Stimulated activated CD4-positive, alpha-beta T cell treated with anti-CD3 and anti-CD28 coated beads, Interleukin-1b, Interleukin-23, amount 100 ng/mL, for 24 hours (primary cell): ENCODE measurements at places on chromosomes 12 and 14.

- no peak for DNase-seq
Measured at GRCh38 chr14:68167383-68168087, 348.0 kb downstream of the RAD51B start.

- no peak for DNase-seq
Measured at GRCh38 chr14:68247274-68247673, 427.7 kb downstream of the RAD51B start.

GRCh38 chr14:65142914-65143625 lies 40.8 kb upstream of the MAX start:
- no peak for DNase-seq

- no peak for DNase-seq
Measured at GRCh38 chr12:88715673-88716072, 135.4 kb upstream of the KITLG start.

DNA sequence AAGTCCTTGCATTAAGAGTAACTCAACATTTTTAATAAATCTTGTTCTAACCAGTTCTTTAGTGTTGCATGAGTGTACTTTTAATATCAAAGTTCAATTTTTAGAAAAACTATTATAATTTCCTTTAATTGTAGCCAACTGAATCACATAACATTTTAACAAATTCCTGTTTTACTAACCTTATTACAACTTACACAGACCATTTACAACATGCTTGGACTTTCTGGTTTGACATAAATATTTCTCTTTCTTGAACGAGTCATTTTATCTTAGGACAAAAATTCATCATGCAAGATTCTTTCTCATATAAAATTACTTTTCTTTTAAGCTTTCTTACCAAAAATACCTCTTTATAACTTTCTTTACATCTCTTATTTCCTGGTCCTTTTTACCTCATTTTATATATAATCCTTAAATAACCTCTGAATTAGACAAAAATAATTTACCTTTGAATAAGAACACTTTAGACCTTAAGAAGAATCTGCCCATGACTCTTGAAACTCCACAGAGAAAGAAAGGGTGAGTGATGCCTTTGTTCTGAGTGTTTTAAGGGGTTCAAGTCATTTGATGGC lies 3.9 kb downstream of the SLCO1A2 start:
- no peak for DNase-seq

DNA sequence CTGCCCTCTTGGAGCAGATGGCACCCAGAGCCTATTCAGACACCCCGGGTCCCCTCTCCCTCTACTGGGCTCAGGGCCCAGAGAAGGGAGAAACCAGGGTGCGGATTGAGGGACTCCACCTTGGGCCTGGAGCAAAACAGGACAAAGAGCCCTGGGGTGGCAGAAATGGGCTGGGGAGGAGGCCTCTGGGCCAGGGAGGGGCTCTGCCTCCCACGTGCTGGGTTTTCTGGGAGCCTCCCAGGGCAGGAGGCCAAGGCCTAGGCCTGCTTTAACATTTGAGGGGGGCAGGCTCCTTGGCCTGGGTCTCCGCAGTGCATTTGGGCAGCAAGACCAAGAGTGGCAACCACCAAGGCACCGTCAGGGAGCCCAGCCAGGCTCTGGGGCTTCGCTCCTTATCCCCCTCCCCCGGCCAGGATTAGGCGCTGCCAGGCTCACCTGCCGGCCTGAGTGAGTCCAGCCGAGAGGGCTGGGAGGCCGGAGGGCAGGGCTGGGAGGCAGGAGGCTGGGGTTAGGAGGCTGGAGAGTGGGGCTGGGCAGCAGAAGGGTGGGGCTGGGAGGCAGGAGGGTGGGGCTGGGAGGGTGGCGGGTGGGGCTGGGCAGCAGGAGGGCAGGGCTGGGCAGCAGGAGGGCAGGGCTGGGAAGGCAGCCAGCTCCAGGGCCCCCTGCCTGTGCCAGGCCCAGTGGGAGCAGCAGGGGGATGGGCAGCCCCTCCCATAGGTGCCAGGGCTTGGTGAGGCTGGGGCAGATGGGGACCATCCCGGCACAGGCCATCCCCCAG lies 101.8 kb upstream of the EIF5 start:
- DNase-seq: no peak

GRCh38 chr12:125794401-125794800 lies 729.2 kb downstream of the AACS start:
- DNase-seq: no peak

- no peak for DNase-seq
Measured at GRCh38 chr14:51041883-51042282, 53.0 kb downstream of the TRIM9 start.

DNA sequence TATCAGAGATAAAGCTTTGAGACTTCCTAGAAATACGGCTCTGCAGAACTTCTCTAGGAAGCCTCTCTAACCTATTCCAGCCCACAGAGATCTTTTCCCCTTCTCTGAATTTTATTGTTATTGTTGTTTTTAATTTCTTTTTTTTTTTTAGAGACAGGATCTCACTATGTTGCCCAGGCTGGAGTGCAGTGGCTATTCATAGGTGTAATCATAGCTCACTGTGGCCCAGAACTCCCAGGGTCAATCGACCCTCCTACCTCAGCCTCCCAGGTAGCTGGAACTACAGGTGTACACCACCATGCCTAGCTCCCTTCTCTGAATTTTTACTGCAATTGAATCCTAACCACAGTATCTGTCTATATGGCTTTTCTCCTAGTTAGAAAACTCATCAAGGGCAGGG lies 19.6 kb downstream of the SLC7A8 start:
- no peak for DNase-seq

DNA sequence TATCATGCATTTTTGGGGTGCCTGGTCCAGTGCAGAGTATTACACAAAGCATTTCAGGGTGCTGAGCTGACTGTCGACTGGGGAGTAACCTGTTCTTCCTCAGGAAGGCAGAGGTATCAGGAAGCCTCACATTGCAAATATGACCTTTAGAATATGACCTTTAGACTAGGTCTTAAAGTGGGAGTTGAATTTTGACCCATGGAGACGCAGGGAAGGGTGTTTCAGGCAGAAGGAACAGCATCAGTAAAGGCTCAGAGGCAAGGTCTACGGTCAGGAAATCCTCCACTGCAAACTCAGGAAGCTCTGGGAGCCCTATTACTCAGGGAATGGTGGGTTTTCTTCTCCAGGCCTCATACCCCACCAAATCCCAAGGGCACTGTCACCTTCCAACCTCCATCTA lies 11.3 kb downstream of the HNF1A start:
- no peak for DNase-seq

DNA sequence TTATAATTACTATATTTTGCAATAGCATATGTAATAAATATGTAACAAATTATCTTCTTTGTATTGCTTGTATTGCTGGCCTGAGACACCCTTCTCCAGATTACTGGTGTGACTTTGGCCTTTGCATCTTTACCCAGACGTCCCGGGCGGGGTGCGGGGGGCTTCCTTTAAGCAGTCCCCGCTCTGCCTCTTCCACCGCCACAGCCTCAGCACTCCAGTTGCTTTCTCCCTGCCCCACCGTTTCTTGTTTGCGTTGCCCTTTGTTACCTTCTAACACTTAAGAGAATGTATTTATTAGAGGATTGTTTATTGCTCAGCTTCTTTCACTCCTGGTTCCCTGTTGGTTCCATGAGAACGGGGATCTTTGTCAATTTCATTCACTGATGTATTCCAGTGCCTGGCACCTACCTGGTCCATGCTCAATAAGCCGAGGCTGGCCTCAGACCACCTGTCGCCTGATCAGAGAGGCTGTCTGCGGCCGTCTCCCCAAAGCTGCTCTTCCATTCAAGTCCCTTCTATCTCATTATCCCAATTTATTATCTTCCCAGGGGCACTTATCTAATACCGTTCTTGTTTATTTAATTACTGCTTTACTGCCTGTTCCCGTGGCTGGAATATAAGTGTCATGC lies 100.5 kb upstream of the RFLNA start:
- DNase-seq: no peak

GRCh38 chr12:32536000-32536345 lies 136.6 kb downstream of the FGD4 start:
- DNase-seq: no peak

GRCh38 chr12:29690728-29691127 lies 93.0 kb downstream of the TMTC1 start:
- DNase-seq: no peak

GRCh38 chr12:52310622-52311284 lies 10.4 kb downstream of the KRT83 start:
- DNase-seq: no peak

DNA sequence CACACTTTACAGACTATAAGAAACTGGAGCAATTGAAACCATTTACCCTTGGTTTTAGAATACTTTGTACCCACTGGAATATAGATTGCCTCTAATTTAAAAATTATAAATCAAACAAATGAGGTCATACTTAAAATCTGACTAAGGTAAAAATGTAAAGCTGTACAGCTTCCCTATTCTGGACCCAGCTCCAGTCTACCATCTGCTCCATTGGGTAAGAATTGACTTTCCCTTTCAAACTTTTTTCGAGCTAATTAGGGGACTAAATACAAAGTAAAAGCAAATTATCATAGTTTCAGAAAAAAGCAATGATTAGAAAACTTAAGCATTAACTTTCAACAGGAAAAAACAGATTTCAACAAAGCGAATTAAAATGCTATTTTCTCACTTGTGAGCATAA lies 4.3 kb downstream of the KRR1 start:
- DNase-seq: no peak

- DNase-seq: no peak
Measured at GRCh38 chr14:71629765-71630492, 302.3 kb upstream of the RGS6 start.

- DNase-seq: no peak
Measured at GRCh38 chr12:114272071-114272470, 133.9 kb downstream of the TBX5 start.

DNA sequence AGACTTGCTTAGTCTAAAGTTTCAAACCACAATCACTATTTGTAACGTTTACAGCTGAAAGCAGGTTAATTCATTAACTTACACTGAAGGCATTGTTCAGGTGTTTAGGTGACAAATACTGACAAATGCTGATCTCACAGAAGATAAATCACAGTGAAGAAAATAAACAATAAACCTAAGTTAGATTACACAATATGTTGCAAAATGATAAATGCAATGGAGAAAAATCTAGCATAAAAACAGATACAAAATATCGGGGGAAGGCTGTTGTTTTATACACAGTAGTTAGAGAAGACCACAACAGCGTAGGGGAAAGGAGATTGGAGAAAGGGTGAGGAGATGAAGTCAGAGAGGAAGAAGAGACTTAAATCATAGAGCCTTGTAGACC lies 3.0 kb downstream of the SCAF11 start:
- DNase-seq: no peak

DNA sequence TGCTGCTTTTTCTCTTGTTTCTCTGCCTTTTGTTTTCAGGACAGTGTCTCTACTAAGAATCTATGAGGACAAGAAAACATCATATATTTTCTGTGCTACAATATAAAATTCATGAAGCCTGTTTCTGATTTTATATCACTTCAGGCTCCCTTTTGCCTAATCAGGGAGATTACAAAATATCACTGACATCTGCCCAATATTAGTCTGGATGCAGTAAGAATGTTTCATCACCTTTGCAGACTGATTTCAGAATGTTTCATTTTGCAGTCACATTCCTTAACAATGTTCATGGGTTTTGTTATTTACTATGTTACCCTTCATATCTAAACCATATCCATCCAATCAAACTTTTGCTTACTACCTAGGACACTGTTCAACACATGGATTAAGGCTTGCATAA lies 491 bp upstream of the CLEC6A start:
- no peak for DNase-seq

- no peak for DNase-seq
Measured at GRCh38 chr14:88380405-88380804, 5.1 kb upstream of the SPATA7 start.

DNA sequence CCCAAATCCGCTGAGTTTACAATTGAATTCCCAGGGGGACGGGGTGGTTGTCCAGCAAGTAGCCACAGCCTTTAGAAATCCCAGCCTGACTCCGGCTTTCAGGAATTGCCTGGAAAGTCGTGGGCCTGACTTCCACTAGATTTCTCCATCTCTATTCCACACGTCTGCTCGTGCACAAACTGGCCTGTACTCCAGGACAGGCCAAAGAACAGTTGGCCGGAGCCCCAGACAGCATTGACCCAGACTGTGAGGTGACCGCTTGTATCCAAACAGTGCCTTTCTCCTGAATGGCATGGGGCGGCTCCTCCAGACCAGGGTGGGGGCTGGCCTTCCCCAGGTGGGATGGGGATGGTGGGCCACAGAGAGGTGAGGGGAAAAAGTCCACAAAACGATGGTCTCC lies 62.2 kb downstream of the KDM2B start:
- no peak for DNase-seq

GRCh38 chr12:80269803-80270552 lies 170.6 kb downstream of the OTOGL start:
- no peak for DNase-seq
